ENCODE measurements at places on chromosomes 12 and 14.
A peak's percentile ranks its signal among the peaks of the same experiment; 100 is the strongest.

- no peak for DNase-seq
Measured at GRCh38 chr14:69850736-69851112, 28.5 kb upstream of the SMOC1 start.

- DNase-seq: peak; percentile 85
Measured at GRCh38 chr12:127165567-127166392, 1101.2 kb upstream of the TMEM132C start.

DNA sequence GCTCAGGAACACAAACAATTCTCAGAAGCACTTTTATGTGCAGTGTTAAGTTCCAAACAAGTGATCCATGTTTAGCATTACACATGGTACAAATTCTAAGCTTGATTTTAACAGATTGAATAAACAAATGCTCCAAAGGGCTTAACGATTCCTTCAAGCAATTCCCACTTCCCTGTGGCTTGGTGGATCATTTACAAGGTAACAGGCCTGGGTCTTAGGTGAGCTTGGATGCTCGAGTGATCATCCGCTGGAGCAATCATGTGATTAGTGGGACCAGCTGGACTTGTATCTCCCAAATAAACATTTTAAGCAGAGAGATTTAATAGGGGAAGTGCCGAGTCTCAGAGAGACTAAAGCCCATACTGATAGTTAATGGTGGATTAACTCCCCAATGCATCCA, 70.7 kb downstream of the CALM1 start:
- no peak for DNase-seq

DNA sequence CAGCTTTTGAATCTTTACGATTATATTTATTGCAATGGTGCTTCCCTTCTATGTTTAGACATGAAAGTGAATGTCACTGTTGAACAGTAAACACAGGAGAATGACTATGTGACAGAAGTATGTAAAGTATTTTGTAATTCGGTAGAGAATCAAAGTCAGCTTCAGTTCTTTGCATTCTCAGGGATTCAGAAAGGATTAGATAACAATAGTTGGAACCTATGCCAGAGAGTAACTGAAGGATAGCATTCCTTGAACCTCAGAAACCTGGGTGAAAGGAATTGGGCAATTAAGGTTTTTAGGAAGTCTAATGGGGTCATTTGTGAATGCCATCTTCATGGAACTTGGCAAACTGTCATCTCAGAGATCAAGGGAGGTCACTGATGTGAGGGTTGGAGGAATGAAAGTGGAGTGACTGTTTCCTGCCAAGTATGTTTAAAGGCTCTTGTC, 305.3 kb upstream of the DDHD1 start:
- DNase-seq: no peak

DNA sequence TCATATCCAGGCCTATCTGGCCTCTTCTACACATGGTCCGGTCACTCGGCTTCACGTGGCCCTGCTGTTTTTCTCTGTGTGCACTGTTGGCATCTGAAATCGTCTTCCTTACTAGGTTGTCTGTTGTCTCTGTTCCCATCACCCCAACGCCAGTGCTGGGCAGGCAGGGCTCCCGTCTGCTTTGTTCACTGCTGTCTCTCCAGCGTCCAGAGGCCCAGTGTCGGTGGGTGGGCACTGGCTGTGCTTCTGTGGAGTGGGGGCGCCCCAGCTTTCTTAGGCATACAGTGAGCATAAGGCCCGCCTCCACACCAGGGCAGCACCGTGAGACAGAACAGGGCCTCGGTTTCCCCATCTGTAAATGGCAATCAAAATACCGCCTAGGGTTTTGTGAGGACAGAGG, 153.1 kb downstream of the BCL11B start:
- no peak for DNase-seq

All from NCI-H460 (cell line).